ENCODE measurements at places on chromosomes 4 and X.

DNA sequence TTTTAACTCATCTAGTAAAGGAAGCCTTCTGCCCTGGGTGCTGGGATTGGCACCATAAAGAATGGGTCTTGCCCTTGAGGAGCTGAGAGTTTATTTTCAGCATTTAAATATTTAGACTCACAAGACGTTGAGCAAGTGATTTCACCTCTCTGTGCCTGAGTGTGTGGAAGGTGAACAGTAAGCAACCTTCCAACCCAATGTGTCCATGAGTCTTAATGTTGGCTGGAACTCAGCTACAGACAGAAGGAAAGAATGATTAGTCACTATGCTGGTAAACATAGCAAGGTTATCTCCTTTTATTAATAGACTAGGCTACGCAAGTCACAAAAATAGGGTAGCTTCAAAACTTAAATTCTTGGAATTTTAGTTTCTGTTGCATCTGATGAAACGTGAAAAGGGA lies 277.4 kb upstream of the GATB start:
- peak; percentile 83 for DNase-seq

GRCh38 chr4:145792429-145792828 lies 112.5 kb downstream of the C4orf51 start:
- no peak for DNase-seq

DNA sequence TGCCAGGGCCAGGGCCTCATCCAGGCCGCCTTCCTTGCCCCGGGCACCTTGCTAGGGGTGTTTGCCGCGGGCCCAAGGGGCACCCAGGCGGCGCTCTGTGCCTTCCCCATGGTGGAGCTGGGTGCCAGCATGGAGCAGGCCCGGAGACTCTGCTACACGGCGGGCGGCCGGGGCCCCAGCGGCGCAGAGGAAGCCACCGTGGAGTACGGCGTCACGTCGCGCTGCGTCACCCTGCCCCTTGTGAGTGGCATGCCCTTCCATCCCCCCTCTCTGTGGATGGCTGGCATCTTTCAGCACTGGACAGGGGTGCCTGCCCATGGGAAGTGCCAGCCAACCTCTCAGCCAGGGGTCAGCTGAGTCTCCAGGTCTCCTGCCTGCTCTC lies 3.6 kb downstream of the PLXNB3 start:
- DNase-seq: no peak

- DNase-seq: no peak
Measured at GRCh38 chr4:8348071-8348470, 78.5 kb downstream of the HTRA3 start.

DNA sequence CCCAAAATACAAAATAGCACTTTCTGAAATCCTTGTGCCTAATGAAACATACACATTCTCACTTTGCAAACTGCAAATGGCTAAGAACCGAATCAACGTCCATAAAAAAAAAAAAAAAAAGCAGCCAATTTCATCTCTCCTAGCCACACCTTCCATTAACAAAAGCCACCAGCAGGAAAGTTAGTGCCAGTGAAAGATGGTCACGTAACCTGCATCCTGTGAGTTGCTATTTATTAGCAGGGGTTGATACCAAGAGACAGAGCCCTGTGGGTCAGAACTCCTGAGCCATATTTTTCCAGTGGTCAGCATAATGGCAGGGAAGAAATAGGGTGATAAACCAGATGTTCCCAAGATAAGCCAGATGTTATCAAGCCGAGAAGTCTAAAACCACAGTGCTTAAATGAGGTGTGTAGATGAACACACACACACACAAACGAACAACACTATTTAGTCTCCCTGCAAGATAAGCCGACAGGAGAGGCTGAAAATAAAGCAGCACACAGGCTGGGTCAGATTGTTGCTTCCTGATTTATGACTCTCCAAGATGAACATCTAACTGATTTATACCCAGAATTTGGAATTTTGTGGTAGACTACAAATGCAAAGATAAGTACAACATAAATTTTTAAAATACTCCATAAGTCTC lies 11.5 kb downstream of the PPARGC1A start:
- DNase-seq: peak; percentile 16

GRCh38 chrX:130676861-130677260 lies 226.1 kb downstream of the ENOX2 start:
- peak; percentile 45 for DNase-seq

GRCh38 chrX:108091264-108091877 lies at the start of the genes ATG4A and PSMD10:
TSS of gene ATG4A (plus strand) at chrX:108091778. CDS start at chrX:108091827, 49 bp downstream.
TSS of gene PSMD10 (minus strand) at chrX:108091542. CDS start at chrX:108091520, 22 bp downstream.
- peak; percentile 98 for DNase-seq

GRCh38 chr4:42817913-42818312 lies 74.6 kb upstream of the GRXCR1 start:
- no peak for DNase-seq

GRCh38 chr4:90544532-90545045 lies 417.4 kb downstream of the CCSER1 start:
- DNase-seq: no peak

GRCh38 chr4:122968227-122968812 lies 45.9 kb upstream of the NUDT6 start:
- no peak for DNase-seq

GRCh38 chrX:54885740-54886139 lies 34.9 kb upstream of the TRO start:
- DNase-seq: no peak

DNA sequence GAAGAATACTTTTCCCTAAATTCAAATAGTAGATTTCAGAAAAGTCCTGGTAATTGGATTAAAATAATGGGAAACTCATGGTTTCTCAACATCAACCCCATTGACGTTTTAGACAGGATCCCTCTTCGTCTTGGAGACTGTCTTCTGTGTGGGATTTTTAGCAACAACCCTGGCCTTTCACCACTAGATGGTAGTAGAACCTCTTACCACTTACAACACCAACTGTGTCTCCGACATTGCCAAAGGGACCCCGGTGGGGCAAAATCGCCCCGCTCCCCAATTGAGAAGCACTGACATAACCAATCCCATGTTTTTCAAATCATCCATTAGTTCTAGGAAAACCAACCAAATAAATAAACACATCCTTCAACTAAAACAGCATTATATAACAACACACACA lies 16.9 kb upstream of the ANOS1 start:
- DNase-seq: peak; percentile 55

- DNase-seq: no peak
Measured at GRCh38 chr4:183409934-183410333, 34.5 kb upstream of the CDKN2AIP start.

- DNase-seq: peak; percentile 60
Measured at GRCh38 chr4:100391863-100392262, 126.0 kb downstream of the EMCN start.

DNA sequence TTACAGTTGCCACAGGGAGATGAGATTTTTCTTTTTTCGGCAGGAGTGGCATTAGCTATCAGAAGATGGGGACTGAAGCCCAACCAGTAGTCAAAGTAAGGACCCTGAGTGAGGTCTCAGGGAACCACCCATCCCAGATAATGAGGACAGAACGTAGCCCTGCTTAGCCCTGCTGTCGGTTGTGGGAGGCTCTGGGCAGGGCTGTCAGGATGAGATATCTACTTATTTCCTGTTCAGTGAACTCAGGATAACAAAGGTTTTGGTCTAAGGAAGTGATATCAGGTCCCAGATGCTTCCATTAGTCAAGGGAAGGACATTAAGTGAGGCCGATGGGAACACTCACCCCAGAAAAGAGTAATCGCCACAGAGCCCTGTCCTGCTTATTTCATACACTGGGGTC lies 2.3 kb downstream of the MAGEB16 start:
- DNase-seq: no peak

DNA sequence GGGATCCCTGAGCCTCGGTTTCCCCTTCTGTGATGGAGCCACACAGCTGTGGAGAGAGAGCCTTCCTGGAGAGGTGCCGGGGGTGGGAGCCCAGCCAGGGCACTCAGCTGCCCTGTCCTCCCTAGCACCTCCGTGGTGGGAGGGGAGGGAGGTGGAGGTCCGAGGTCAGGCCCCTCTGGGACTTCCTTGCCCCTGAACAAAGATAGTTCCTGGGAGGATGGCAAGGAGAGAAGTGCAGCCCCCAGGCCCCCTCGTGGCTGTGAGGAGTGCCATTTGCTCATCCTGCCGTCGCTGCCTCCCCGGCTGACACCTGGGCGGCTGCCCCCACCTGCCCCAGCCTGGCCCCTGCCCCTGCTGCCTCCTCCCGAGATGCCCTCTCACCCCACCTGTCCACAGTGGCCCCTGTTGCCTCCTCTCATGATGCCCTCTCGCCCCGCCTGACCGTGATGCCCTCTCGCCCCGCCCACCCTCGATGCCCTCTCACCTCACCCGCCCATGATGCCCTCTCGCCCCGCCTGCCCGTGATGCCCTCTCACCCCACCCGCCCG lies 12.7 kb downstream of the DOK7 start:
- DNase-seq: no peak

DNA sequence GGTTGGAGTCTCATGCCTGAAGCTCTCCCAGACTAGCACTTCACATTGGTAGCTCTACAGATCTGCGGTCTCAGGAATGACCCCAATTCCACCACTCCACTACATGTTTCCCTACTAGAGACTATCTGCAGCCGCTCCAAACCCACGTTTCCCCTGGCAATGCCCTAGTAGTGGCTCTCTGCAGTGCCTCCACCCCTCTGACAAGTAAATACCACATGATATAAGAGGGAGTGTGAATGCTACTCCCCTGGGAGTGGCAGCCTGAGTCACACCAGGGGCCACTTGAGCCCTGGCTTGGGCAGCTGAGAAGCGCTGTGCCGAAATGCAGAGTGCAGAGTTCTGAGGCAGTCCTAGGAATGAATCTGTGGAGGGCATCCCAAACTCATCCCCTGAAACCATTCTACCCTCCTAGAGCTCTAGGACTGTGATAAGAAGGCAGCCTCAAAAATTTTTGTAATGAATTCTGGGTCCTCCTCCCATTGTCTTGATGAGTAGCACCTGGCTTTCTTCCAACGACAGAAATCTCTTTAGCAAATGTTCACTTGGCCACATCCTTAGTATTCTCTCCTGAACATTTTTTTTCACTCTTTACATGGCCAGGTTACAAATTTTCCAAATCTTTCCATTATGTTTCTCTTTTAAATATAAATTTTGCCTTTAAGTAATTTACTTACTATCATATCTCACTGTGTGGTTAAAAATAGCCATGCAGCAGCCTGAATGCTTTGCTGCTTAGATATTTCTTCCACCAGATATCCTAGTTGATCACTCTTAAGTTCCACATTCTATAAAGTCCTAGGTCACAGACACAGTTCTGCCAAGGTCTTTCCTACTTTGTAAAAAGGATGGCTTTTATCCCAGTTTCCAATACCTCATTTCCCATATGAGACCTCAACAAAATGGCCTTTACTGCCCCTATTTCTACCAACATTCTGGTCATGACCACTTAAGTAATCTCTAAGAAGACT lies 160.2 kb upstream of the CPEB2 start:
- DNase-seq: peak; percentile 31

DNA sequence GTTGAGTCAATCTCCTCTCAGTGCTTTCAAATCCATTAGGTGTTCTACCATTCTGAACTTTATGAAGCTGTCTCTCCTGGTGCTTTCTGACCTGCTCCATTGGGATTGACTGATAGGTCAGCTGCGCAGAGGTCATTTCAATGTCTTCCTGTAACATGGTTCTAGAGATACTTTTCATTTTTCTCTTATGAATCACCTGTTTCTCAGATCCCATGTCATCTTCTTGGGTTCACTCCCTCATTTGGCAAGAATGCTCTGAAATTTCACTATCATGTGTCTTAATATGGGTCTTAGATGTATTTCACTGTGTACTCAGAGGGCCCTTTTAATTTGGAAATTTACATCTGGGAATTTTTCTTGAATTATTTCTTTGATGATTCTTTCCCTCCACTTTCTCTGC lies 13.8 kb upstream of the PGM2 start:
- DNase-seq: peak; percentile 84

GRCh38 chr4:120611092-120611491 lies 311.4 kb downstream of the PRDM5 start:
- no peak for DNase-seq

DNA sequence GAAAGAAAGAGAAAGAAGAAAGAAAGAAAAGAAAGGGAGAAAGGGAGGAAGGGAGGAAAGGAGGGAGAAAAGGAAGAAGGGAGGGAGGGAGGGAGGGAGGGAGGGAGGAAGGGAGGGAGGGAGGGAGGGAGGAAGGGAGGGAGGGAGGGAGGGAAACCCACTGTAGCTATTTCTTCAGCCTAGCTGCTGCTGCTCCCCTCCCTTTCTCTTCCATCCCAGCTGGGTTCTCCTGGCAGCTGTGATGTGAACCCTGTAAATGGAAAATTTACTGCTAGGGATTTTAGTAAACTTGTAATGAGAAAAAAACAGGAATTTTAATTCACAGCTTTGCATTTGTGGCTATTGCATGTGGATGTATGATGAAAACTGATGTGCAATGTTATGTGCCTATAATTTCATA lies 8.0 kb downstream of the NR0B1 start:
- no peak for DNase-seq

DNA sequence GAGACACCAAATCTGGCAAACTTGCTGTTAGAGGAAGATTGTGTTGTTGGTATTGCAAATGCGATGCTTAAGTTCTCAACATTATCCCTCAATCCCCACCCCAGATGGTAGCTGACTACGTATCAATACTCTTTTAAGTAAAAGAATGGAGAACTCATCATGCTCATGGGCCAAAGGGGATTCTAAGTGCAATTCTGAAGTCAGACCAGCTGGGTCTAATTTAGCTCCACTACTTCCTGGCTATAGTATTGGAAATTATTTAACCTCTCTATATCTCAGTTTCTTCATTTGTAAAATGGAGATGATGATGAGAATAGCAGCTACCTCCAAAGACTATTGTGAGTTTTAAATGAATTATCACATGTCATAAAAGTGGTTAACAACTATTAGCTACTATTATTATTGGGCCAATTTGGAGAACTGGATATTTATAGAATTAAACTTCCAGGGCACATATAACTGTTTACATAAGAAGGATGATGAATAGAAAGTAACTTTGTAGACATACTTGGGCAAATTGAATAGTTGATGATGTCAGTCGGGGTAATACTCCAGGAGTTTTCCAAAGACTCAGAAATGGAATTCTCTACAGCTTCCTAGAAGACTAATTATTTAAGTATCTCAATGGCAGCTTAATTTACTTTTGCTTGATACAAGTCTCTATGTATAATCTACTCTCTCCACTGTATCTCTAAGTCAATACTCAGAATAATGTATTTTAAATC lies 5.0 kb upstream of the SLAIN2 start:
- no peak for DNase-seq

DNA sequence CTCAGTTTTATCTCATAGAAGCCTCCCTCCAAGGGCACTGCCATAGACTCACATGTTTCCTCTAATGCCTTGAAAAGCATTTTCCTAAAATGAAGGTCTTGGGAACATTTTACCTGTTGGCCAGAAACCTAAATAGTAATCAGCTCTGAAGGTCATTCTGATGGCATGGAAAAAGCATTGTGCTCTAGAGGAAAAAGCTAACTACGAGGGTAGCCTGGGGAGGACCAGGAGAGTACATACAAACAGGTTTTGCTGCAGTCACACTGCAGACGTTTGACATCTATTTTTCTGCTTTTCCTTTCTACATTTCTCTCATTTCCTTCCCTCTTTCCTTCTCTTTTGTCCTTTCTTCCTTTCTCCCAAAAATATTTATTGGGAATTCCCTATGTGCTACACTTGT lies 103.3 kb upstream of the SORBS2 start:
- no peak for DNase-seq

GRCh38 chr4:38125816-38126215 lies 165.6 kb downstream of the PTTG2 start:
- no peak for DNase-seq
